ENCODE measurements at places on chromosomes 5 and 9.
A peak's percentile ranks its signal among the peaks of the same experiment; 100 is the strongest.

GRCh38 chr9:111868475-111868874 lies 28.1 kb upstream of the UGCG start:
- DNase-seq = no peak

- no peak for DNase-seq
These were observed 125.4 kb upstream of the VLDLR start for GRCh38 chr9:2496169-2496568.

GRCh38 chr9:100761276-100761802 lies 183.5 kb downstream of the CAVIN4 start:
- no peak for DNase-seq

- no peak for DNase-seq
These were observed 121.4 kb upstream of the MEF2C start for GRCh38 chr5:89004379-89004778.

GRCh38 chr5:38639377-38640358 lies 83.2 kb upstream of the LIFR start:
- DNase-seq = peak; percentile 36

GRCh38 chr9:32289756-32290155 lies 94.7 kb upstream of the ACO1 start:
- DNase-seq = no peak

DNA sequence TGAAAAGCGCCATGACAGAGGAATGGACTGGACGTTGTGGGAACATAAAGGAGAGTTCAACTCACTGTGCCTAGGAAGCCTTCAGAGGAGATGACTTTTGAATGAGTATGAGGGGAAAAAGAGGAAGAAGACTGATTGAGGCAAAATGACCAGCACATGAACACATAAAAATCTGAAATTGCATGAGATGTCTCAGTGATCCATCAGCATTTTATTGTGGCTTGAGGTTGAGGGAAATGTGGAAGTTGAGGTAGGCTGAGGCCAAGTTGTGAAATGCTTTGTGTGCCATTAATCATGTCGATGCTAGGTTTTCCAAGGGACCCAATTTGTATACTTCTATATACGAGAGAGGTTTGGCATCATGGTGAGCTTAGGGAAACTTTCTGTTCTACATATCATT lies 140.9 kb upstream of the TLX3 start:
- DNase-seq = no peak
